ENCODE measurements at places on chromosomes 4 and X. TPM values are rescaled to one million over a fixed set of nuclear protein-coding genes. Genes with fewer than 3 reads are reported as not detected.
A peak's percentile ranks its signal among the peaks of the same experiment; 100 is the strongest.

The NPY2R gene
- total RNA-seq: not detected

The SH3RF1 gene
- total RNA-seq: 20.8 TPM

GRCh38 chrX:44011506-44011905 lies 38.3 kb upstream of the NDP start:
- DNase-seq: no peak

The PRR27 gene
- total RNA-seq: not detected

GRCh38 chr4:38364383-38364963 lies 299.5 kb upstream of the KLF3 start:
- no peak for DNase-seq

The AKAP14 gene
- total RNA-seq: not detected

- DNase-seq: peak; percentile 2
Observed at GRCh38 chrX:81301877-81302276, 100.0 kb downstream of the SH3BGRL start.

DNA sequence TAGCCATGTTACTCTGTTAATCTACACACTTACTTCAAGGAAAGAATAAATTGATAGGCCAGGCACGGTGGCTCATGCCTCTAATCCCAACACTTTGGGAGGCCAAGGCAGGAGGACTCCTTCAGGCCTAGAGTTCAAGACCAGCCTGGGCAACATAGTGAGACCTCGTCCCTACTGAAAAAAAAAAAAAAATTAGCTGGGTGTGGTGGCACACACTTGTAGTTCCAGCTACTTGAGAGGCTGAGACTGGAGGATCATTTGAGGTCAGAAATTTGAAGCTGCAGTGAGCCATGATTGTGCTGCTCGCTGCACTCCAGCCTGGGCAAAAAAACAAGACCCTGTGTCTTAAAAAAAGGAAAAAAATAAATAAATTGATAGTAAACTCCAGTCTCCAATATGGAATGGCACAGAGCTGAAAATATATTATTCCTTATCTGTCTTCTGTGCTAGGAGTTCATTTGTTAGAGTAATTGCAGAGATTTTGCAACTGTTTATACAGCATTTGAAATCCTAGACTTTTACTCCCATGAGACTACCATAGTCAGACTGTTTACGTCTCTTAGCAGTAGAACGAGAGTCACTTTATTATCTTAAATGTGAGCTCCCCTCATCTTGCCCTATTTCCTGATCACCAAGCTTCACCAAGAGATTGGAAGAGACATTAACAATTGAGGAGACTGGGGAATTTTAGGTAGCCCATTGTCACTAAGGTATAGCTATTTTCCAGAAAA lies 18.8 kb upstream of the TMEM131L start:
- DNase-seq: no peak

DNA sequence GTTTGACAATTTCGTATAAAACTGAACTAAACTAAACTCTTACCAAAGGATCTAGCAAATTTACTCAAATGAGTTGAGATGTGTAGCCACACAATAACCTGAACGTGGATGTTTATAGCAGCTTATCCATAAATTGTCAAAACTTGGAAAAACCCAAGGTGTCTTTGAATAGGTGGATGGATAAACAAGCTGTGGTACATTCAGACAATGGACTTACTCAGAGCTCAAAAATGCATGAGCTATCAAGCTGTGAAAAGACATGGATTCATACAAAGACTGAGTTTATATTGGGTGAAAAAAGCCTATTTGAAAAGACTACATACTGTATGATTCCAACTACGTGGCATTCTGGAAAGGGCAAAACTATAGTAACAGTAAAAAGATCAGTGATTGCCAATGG lies 69.5 kb downstream of the LARP1B start:
- DNase-seq: peak; percentile 54

All from astrocyte (in vitro differentiated cells and primary cell).